ENCODE measurements at places on chromosomes 2 and 18. TPM values are rescaled to one million over a fixed set of nuclear protein-coding genes. Genes with fewer than 3 reads are reported as not detected.

Gene GPR39
- total RNA-seq, result 4.0 TPM

Gene TM4SF20
- not detected for total RNA-seq

Gene OSR1
- total RNA-seq, result 10.3 TPM

Gene DPP4
- total RNA-seq, result 3.3 TPM

Gene ITGB6
- 7.0 TPM for total RNA-seq

Gene NRP2
- total RNA-seq, result 6.3 TPM

Gene RGPD4
- total RNA-seq, result not detected

Gene SAP130
- 45.3 TPM for total RNA-seq

Gene ADD2
- 1.1 TPM for total RNA-seq

Gene IL1R1
- total RNA-seq, result 1.3 TPM

Gene GPR35
- total RNA-seq, result 6.5 TPM

Gene SATB2
- total RNA-seq, result 4.7 TPM

Gene TLX2
- not detected for total RNA-seq

Gene SLC4A5
- 5.9 TPM for total RNA-seq

Gene KDSR
- 38.1 TPM for total RNA-seq

Gene BUB1
- total RNA-seq, result 25.4 TPM

Gene NCKAP5
- 1.7 TPM for total RNA-seq

Gene GREB1L
- total RNA-seq, result 11.0 TPM

Gene CNTNAP5
- total RNA-seq, result 8.9 TPM

Data from progenitor cell of endocrine pancreas (in vitro differentiated cells).